Effector CD4-positive, alpha-beta T cell (primary cell): ENCODE measurements at places on chromosomes 7 and 10.

- no peak for DNase-seq
Observed at GRCh38 chr10:91624633-91625032, 8.2 kb downstream of the PPP1R3C start.

GRCh38 chr7:137354396-137354795 is 10.9 kb upstream of the PTN start:
- DNase-seq, result no peak

GRCh38 chr7:43764039-43764761 is 5.7 kb downstream of the BLVRA start:
- DNase-seq, result no peak

- DNase-seq, result no peak
Observed at GRCh38 chr10:70622981-70623844, 20.7 kb upstream of the PRF1 start.

DNA sequence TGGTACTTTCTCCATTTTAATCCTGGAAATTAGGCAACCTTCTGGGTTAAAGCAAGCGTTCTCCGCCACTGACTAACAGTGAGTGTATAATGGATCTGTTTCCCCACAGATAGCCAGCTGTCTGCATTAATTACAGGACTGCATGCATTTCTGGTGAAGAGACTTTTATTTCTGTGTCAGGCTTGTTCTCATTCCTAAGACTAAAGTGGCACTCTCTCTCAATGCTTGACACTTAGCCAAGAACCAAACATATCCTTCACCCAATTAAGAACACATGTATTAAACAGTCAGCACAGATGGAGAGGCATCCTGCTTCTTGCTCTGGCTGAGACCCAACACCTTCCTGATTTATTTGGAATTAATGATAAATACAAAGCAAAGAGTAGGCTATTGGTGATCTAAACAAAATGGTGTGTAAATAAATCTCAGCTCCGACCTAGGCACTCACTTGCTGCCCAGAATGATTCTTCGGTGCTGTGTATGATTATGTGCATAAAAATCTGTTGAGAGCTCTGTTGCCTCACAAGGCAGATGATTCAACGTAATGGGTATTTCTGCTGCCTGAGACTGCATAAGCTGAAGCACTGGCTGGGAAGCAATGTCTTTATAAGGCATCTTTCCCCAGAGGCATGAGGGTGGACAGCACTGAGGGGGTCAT is 16.8 kb downstream of the CALU start:
- no peak for DNase-seq
